ENCODE measurements at places on chromosomes 1 and 21.

DNA sequence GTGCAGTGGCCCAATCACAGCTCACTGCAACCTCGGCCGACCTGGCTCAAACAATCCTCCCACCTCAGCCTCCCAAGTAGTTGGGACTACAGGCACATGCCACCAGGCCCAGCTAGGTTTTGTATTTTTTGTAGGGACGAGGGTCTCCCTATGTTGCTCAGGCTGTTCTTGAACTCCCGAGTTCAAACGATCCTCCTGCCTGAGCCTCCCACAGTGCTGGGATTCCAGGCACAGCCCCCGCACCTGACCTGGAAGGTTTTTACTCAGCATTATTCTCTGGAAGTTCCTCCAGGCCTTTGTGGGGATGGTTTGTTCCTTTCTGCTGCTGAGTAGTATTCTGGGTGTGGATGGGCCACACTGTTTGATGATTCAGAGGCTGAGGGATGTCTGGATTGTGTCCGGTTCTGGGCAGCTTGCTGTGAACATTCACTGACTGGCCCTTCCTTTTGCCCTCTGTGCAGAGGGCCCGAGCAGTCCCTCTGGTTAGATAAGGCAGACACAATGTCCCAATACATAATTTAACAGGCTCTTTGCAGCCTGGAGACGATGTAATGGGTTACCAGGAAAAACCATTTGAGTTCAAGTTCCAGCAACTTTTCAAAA, 6.0 kb upstream of the TRAPPC10 start:
- DNase-seq = no peak

GRCh38 chr1:50358962-50359361, 64.3 kb downstream of the DMRTA2 start:
- DNase-seq = no peak

- DNase-seq = no peak
These were observed 96.0 kb upstream of the PAXBP1 start for GRCh38 chr21:32867597-32867996.

- no peak for DNase-seq
These were observed 204.1 kb downstream of the FMN2 start for GRCh38 chr1:240295811-240296210.

DNA sequence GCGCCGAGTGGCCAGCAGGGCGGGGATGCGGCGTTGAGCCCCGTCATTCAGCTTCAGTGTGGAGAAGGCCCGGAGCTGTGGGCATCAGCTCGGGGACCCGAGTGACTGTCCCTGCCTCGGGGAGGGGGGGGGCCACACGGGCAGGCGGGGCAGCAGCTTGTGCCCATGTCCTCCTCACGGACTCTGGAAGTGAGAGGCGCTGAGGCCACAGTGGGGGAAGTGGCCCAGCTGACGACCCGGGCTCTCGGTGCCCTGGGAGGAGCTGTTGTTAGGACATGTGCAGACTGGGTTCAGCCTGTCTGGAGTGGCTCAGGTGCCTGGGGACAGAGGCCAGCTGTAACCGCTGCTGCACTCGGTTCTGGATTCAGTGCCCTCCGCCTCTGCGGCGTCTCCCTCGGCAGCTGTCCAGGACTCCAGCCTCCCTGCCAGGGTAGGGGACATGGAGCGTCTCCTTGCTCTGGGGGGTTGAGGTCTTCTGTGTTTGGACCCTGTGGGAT, 71.1 kb downstream of the SKI start:
- no peak for DNase-seq

- no peak for DNase-seq
These were observed 37.9 kb upstream of the EDEM3 start for GRCh38 chr1:184792450-184792969.

DNA sequence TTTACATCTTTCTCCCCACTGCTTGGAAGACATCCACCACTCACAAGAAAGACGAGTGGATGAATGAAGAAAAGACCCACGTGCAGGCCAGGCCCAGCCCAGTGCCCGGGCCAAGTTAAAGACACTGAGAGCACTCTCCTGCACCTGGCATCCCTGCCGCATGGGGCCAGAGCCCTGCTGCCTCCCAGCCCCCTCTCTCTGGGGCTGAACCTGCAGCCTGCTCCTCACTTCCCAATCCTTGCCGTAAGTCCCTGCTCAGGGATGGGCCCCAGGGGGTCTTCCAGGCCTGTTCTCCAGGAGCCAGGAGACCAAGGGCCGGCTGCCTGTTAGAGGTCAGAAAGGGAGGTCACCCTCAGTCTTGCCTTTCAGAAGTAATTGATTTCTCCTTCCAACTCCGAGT, 168.5 kb upstream of the ZC3H12A start:
- DNase-seq = no peak

- no peak for DNase-seq
These were observed at the start of gene EPHA2 for GRCh38 chr1:16155537-16156410. Gene EPHA2, minus strand, starts transcription at chr1:16156069. Its CDS starts 137 bp downstream, at chr1:16155932.

DNA sequence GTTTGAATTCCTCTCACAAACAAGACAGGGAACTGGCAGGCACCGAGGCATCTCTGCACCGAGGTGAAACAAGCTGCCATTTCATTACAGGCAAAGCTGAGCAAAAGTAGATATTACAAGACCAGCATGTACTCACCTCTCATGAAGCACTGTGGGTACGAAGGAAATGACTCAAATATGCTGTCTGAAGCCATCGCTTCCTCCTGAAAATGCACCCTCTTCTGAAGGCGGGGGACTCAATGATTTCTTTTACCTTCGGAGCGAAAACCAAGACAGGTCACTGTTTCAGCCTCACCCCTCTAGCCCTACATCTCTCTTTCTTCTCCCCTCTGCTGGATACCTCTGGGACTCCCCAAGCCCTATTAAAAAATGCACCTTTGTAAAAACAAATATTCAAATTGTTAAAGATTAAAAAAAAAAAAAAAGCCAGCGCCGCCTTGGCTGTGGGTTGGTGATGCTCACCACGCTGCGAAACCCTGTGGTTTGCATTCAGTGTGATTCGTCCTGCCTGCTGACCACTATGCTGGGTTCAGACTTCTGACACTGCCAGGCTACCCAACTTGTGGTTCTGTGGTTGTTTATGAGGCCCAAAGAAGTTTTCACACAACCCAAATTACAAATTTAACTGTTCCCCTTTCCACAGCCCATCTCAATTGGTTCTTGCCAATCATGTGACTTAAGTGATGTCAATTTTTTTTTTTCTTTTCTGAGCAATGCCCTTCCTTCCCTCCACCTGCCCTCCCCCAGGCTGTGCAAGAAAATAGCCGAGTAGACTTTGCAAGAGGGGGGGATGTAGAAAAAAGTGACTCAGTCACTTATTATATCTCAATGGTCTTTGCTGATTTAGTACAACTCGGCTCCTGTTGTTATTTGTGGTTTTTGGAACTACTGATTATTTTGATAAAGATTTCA, at the start of gene RUNX1:
RUNX1 (minus strand) TSS at position 597 of the 912 bp plus-strand sequence.
- peak; percentile 84 for DNase-seq

GRCh38 chr1:211258310-211258755, 833 bp upstream of the RCOR3 start:
- DNase-seq = peak; percentile 72

Measured in GM06990 (cell line).